ENCODE measurements at places on chromosomes 16 and 17.

DNA sequence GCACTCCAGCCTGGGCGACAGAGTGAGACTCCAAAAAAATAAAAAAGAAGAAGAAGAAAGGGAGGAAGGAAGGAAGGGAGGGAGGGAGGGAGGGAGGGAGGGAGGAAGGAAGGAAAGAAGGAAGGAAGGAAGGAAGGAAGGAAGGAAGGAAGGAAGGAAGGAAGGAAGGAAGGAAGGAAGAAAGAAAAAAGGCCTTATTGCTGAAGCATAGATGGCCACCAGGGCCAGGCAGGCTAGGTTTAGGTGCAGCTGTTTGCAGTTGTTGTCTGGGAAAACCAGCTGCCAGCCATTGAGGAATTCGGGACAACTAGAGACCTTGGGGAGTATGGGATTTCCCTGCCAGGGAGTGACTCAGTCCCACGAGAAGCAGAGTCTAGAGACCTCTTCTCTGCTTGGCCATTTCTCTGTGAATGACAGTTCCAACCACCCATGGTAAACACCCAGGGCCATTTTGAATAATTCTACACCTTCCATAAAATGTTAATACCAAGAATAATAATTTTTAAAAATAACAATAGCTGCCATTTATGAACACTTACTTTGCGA, 31.0 kb downstream of the SCNN1B start:
- no peak for DNase-seq

DNA sequence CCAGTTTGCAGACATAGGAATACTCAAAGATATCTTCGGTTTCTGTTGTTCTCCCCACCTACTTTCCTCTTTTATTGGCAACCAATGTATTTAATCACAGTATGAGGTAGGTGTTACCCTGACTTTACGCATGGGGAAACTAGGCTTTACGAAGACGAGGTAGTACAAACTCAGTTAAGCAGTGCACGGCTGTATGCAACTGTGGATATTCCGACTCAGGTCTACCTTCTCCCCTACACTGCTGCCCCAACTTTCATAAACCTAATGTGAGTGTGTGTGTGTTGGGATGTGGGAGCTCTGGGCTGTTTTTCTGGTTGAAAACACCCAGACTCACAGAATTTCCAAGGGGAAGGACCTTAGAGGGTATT, 1.2 kb upstream of the GPT2 start:
- DNase-seq: no peak

DNA sequence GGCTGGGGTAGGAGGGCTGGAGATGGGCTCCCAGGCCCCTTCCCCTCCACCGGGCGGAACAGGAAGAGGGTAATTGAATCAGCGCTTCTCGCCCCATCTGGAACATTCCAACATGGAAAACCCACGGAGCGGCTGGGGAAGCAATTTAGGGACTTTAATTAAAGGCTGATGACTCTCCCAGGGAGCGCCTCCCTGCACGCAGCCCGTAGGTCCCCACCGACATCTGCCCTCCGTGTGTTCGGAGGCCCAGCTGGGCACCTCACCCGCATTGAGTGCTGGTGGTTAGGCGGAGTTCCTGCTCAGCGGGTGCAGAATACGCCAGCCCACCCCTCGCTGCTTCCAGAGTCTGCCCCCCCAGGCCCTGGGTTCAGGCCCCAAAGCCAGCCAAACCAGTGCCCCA, 10.0 kb downstream of the HS3ST6 start:
- no peak for DNase-seq

- no peak for DNase-seq
Measured at GRCh38 chr17:77095461-77095860, 45.3 kb upstream of the SEC14L1 start.

- DNase-seq: peak; percentile 97
Measured at GRCh38 chr17:81727324-81728031, 15.4 kb downstream of the SLC25A10 start.

DNA sequence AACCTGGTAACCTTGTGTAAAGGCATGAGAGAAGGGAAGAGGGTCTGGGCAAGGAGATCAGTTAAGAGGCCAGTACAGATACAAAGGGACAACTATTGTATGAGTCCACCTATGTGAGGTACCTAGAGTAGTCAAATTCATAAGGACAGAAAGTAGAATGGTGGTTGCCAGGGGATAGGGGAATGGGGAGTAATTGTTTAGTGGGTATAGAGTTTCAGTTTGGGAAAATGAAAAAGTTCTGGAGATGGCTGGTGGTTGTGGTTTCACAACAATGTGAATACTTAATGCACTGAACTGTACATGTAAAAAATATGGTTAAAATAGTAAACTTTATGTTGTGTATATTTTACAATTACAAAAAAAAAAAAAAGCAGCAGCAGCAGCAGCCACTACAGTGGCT, 49.4 kb downstream of the SNTB2 start:
- no peak for DNase-seq

DNA sequence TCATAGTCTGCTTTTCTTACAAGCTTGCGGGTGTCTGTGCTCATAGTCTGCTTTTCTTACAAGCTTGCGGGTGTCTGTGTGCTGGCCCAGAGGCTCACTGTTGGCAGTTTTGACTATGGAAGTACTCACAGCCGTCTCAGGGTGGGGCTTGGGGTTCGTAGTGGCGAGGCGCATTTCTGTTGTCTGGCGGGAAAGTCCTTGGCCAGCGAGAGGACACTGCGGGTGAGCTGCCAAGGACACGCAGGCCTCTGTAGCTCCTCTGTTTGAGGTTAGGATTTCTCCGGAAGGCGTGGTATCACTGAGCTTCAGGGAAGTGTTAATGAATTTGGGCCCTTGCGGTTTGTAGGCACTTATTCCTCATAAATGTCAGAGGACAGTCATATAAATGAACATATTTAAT, 13.5 kb downstream of the TBCD start:
- DNase-seq: no peak

- DNase-seq: no peak
Measured at GRCh38 chr17:4334332-4334731, 32.1 kb downstream of the UBE2G1 start.

- no peak for DNase-seq
Measured at GRCh38 chr16:27245276-27246172, 23.0 kb downstream of the NSMCE1 start.

DNA sequence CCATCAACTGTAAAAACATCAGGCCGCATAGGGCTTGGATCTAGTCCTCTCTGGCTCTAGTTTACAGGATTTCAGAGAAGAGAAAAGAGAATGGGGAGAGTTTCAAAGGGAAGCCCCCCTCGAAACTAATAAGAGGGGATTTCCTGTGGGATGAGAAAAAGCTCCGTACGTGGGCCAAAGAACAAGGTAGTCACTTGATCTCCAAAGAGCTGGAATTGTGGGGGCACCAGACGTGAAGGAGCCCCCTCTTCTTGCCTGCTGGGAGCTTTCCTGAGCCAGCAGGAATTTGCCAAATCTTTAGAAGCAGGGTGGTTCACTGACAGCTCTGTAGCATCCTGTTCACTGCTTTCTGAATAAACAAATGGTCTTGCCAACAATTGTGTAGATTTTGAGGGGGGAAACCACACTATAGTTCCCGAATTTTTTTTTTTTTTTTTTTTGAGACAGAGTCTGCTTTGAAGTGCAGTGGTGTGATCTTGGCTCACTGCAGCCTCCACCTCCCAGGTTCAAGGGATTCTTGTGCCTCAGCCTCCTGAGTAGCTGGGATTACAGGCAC, 7.0 kb upstream of the TMIGD1 start:
- no peak for DNase-seq

GRCh38 chr17:79393358-79394052, 217.3 kb downstream of the RBFOX3 start:
- peak; percentile 27 for DNase-seq

DNA sequence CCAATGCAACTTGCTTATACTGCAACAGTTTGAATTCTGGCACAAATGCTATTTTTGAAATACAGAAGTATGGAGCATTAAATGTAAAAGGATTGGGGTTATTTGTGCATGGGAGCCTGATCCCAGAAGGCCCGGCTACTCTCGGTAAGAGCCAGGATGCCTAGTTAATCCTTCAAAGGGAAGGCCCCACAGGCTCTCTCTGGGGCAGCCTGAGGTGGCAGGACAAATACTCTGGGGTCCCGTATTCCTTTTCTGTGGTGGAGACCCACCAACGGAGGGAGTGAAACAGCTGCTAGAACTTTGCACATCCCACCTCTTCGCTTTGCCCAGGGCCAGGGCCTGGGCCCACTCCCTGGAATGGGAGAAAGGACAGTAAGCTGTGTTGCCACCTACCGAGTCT, 30.4 kb downstream of the ERN1 start:
- no peak for DNase-seq

- DNase-seq: no peak
Measured at GRCh38 chr17:427327-427726, 74.7 kb upstream of the RPH3AL start.

DNA sequence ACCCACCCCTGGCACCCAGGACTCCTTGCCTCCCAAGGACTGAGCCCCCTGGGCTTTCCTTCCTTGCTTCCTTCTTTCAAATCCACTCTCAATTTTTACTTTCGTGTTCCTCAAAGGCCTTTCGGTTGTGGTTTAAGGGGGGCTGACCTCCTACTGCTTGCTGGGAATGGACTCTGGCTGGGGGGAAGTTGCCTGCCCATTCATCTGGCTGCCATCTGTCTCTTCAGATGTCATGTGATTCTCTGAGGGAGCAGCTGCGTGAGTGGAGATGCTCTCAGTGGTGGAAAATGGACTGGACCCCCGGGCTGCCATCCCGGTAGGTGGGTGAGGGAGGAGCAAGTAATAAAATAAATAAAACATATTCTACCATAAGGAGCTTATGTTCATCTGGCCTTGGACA, 93.8 kb upstream of the RPRML start:
- DNase-seq: no peak

GRCh38 chr17:64410750-64411490, 20.3 kb upstream of the PECAM1 start:
- no peak for DNase-seq

- no peak for DNase-seq
Measured at GRCh38 chr17:76920364-76921139, 52.3 kb downstream of the MGAT5B start.

DNA sequence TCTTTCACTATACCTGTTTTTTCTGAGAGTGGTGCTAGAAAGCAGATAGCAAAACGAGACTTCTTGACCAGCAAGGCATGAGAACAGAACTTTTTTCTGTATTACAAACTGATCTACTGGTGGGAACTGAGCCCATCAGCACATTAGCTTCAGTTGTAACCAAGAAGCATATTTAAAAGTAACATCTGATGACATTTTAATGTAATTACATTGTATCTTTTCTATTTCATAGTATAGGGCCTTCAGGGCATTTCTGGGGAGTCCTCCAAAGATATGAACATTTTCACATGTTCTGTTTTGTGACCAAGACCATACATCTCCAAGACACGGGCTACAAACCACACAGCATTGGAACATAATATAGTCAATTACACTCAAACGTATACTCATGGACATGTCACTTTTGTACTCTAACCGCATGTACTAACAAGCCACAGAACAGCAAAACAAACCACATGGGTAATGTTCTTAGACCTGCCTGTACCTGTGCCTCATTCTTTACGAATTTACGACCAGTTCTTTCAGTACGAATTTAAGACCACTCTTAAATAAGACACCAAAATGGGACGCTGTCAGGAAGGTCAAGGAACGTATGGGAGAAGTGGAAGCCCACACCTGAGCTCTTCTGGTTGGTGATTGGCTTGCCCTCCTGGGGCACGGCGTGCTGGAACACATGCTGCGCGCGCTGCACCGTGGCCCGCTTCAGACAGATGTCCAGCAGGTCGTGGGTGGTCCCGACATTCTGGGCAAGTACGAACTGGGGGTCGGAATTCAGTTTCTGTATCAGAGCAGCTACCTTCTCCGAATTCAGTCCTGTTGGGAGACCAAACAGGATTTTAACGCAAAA, 825 bp downstream of the BLMH start:
- no peak for DNase-seq

DNA sequence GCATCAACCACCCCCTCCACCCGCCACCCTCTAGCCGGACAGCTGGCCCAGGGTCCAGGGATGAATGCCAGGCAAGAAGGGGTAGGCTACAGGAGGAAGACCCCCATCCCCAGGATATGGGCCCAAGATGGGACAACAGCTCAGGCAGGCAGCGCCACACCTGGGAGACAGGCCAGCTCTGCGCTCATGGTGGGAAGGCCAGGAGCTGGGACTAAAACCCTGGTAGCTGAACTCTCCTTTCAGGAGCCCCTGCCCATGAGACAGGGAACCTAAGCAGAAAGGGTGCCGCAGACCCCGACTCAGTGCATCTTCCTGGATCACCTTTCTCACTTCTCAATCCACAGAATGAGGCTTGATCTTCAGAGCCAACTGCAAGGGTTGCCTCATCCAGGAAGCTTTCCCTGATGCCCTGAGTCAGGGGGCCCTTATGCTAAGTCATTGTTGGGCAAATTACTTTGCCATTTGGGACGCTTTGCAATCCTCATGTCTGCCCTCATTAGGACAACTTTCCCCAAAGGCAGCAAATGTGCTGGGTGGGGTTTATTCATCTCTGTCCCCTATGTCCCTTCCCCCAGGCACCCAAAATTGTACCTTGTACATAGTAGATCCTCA, 9.0 kb downstream of the ZDHHC1 start:
- no peak for DNase-seq

- DNase-seq: no peak
Measured at GRCh38 chr16:2472885-2473445, 1.9 kb downstream of the NTN3 start.

GRCh38 chr17:18379246-18380146, 1.9 kb downstream of the EVPLL start:
- no peak for DNase-seq

DNA sequence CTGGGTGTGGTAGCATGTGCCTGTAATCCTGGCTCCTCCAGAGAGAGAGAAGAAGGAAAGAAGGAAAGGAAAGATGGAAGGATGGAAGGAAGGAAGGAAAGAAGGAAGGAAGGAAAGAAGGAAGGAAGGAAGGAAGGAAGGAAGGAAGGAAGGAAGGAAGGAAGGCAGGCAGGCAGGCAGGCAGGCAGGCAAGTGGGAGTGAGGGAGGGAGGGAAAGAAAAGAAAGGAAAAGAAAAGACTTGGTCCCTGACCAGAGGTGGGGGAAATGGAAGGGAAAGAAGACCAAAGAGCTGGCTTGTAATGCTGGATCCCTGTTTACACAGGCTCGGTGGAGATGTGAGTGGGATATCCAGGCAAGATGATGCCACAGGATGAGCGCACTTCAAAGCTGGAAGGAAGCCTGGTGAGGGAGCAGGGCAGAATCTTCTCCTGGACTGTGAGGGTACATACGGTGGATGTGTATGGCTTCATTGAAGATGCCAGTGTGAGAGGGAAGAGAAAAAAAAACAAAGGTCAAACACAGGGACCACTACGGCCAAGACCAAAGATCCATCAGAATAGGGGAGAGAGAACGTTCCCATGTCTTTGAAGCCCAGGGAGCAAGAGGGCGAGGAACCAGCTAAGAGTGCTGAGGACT, 2.1 kb downstream of the CES1 start:
- no peak for DNase-seq
